ENCODE measurements at places on chromosomes 5 and 9.

DNA sequence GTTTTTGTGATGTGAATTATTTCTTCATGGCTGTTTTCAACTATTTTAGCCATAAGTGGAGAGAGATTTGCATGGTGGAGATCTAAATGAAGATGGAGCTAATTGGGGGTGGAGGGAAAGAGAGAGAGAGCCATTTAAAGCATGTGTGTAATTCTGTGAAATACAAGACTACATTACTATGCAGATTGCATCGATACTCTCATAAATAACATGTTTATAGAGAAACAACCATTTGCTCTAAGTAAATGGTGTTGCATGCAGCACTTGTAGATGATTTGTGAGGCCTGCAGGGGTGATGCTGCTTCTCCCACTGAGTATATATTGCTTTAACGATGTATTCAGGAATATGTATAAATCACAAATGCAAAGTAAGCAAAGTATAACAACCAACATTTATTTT is 270.2 kb upstream of the RIOK2 start:
- no peak for DNase-seq

GRCh38 chr5:170104710-170105109 is 987 bp upstream of the FOXI1 start:
- no peak for DNase-seq

DNA sequence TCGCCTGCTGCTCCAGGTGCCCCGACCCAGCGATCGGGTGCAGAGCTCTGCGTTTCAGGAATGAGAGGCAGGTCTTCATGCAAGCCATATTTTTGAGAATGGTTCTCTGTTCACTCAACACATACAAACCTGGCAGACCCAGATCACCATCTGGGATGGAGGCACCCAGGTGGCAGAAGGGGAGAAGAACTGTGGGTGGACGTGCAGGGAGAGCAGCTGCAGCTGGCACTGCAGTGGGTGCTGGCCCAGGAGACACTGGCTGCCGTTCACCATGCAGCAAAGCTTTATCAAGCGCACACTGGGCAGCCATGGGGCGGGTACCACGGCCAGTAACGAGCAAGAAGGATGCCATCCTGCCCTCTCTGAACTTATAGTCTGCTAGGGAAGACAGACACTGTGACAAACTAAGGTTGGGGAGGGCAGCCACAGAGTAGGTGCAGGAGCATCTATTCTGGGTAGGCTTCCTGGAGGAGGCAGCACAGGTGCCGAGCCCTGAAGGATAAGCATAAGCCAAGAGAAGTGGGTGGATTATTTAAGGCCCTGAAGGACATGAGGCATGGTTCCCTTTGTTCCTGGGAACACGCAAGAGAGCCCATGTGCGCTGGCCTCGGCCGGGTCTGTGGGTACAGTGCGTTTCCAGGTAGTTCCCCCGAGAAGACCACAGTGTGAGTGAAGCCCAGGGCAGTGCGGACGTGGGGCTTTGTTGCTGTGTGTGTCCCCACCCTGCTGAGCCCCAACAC is 46.2 kb upstream of the FCN2 start:
- DNase-seq: no peak

DNA sequence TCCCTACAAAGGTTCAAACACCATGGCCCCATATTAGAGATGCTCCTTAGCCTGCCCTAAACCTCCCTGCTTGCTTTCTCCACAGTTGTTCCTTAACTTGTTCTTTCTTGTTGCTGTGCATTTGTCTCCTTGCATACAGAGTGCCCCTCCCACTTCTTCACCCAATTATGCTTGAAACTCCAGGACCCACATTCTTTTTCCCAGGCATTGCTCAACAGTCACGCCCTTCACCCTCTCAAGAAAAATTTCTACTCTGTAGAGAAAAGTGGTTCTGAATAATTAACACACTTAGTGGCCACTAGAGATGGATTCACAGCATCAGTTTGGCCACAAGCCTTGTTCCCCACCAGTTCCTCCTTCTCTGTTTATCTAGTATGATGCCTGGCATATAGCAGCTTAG is 57.7 kb downstream of the NREP start:
- DNase-seq: no peak

GRCh38 chr5:122508623-122509022 is 196.6 kb downstream of the SNCAIP start:
- DNase-seq: no peak

- no peak for DNase-seq
Observed at GRCh38 chr5:12934722-12935121, 1009.8 kb downstream of the DNAH5 start.

DNA sequence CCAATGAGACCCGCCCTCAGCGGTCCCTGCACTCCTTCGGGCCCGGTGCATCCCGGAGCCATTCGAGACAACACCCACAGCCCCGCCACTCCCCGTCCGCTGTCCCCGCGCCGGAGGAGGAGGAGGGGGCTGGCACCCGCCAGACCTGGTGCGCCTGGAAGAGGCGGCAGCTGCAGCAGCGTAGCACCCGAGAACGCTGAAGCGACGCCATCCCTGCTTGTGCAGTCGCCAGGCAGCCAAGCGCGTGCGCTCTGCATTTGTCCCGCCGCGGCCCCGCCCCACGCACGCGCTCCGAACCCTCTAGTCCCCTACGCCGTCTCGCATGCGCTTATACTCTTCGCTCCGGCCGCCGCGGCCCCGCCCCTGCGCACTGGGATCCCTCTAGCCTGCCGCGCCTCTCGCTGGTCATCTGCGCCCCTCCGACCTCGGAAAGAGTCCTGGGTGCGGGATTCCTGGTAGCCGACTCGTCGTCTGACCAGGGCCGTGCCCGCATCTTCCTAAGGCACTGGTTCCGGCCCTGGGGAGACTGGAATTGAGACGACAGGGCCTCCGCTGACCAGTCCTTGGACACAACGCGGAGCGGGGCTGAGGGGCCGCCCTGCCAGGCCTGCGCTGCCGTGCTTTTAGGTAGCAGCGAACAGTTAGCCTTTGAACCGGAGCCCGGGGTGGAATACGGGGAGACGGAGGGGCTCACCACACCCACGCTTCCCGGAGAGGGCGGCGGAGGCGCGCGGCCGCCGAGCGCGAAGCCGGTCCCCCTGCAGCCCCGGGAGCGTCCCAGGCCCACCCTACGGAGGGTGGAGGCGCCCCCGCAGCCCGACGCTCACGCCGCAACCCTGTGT is at the start of gene MRNIP:
MRNIP (minus strand) TSS at position 232 of the 842 bp plus-strand sequence; CDS start at position 211, 21 bp downstream.
- peak; percentile 62 for DNase-seq

GRCh38 chr9:95666785-95667155 is 150.0 kb upstream of the PTCH1 start:
- DNase-seq: no peak

DNA sequence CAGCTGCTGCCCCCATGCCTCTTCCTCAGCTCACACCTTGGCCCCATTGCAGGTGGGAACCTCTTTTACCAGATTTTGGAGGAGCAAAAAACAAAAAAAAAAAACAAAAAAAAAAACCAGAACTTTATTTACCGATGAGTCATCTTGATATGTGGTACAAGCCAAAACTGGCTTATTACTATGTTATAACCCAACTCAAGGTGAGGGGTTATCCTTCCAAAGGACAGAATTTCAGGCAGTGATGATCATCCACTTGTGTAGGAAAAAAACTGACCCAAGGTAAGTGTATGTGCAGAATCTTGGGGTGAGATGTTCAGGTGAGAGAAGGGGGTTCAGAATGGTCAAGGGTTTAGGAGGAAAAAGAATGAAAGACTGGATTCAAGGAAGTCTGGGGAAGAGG is 142.6 kb upstream of the FST start:
- no peak for DNase-seq

DNA sequence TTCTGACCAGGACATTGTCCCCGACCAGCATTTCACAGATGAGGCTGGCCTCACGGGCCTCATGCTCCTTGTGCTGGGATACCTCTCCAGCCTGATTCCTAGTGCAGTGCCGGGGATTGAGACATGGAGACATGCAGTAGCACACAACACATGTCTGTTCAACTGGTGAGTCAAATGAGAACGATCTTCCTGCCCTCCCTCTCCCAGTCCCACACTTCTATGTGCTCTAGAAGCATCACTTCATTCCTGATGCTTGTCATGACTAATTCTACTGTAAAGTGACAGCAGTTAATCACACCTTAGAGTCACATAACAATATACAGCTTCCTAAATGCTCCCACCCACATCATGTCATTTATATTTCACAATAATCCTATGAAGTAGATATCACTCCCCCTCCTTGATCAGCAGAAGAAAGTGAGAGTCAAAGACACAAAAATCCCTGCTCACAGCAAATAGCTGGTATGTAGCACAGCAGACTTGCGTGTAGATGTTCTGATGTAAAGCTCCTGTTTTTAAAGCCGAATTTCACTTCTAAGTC is 101.8 kb downstream of the CCDC192 start:
- no peak for DNase-seq

DNA sequence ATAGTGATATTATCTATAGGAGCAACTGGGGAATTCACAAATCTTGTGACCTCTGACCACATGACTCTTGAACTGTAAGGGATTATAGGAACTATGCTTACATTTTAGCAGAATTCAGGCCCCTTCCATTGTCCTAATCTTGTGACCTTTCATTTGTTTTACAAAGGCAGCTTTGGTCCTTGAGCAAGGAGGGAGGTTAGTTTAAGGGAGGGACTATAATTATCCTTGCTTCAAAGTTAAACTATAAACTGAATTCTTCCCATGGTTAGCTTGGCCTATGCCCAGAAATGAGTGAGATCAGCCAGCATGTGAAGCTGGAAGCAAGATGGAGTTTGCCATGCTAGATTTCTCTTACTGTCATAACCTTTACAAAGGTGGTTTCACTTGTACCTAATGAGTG is 51.2 kb downstream of the TARS1 start:
- no peak for DNase-seq

DNA sequence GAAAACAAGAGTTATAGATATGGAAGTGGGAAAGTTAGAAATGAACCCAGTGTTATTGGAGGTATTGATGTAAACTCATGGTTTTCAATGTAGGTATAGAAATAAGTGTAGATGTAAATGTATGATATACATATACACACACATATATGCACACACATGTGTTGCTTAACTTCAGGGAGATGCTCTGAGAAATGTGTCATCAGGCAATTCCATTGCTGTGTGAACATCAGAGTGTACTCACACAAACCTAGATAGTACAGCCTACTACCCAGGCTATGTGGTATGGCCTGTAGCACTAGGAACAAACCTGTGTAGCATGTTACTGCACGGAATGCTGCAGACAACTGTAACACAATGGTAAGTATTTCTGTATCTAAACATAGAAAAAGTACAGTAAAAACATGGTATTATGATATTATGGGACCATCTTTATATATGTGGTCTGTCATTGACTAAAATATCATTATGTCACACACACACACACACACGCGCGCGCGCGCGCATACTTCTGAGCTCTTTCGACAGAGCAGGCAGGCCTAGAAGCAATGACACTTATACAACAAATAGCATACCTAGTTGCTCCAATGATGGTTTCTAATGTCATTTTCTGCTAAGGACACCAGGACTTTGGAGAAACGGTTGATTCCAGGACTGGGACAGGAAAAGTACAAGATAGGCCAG is 86.6 kb downstream of the MACROH2A1 start:
- DNase-seq: no peak

GRCh38 chr9:130658893-130659698 is 5.3 kb upstream of the PRDM12 start:
- no peak for DNase-seq

DNA sequence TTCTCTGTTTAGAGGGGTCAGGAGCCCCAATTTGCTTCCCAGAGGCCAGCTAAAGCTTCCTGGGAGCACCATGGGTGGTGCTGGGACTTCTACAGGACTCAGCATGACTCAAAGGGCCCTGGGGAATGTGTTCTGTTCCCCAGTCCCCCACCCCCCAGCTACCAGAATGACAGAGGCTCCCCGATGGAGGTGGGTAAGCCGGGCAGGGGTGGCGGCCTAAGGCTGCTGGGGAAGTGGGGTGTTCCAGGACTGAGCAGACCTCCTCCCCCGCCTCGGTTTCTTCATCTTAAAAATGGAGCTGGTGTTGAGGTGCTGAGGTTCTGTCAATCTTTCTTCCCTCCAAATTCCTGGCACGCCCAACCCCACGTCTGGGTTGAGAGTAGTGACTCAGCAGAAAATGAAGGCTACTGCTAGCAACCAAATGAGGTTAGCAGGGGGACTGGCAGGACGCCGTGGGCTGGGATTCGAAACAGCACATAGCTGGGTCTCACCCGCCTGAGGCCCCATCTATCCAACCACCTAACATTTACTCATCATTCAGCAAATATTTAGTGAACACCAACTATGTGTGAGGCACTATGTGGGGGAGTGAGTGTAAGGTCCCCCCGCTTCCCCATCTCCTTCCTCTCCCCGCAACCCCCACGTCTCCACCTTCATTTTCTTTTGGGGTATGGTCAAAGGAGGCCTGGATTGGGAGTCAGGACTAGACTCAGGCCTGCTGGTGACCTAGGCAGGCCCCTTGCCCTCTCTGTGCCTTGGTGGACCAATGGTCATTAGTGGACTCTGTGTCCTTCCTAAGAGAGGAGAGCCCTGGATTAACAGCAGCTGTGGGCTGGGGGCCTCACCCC is 50.2 kb downstream of the C9orf50 start:
- DNase-seq: no peak

DNA sequence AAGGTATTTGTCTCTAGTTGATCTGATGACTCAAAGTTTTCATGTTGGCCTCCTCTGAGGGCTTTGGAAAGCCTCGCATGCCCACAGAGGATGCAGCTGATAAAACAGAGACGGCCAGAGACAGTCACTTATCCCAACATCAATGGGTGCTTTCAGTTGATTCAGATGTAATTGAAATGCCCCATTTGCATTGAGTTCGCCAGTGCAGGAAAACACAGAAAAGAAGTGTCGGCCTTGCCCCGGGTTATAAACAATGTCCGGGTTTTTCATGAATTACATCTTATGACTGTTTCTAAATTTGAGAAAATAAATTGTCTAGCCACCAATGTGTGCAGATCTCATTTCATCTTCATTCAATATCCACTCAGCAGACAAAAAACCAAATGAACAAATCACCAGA is 42.2 kb upstream of the ICE1 start:
- DNase-seq: no peak

- no peak for DNase-seq
Observed at GRCh38 chr5:176542596-176543427, 5.6 kb upstream of the RNF44 start.

DNA sequence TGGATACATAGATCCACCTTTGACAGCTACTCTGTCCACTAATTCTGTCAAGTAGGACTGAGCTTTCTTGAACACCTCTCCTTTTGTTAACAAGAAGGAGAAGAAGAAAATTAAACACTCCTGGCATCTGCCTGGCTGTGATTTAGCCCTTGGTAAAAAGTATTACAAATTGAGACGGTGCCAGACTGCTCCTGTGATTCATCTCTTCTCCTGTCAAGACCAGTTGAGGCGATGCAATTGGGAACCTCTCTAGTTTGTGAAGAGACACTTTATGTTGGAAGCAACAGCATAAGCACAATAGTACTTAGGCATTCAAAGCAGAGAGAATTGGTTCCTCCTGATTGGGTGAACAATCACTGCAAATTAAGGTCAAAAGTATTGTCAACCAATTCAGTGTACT is 72.7 kb downstream of the GHR start:
- DNase-seq: no peak

DNA sequence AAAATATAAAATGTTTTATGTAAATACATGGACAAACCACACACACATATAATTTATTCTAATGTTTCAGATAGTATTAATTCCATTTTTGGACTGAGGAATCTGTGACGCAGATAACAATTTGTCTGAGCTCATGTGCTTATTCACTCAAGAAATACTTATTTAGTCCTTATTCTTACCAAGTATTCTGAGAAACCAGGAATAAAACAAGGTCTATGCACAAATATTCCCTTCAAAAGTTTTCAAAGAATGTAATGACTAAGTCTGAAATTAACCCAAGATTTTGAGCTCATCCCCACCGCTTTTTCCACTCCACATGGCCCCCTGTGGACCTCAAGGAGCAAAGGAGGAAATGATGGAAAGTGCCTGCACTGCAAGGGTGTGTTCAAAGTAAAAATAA is 1022.3 kb downstream of the EFNA5 start:
- no peak for DNase-seq
